ENCODE measurements at places on chromosomes 6 and 20. TPM values are rescaled to one million over a fixed set of nuclear protein-coding genes. Genes with fewer than 3 reads are reported as not detected.
A peak's percentile ranks its signal among the peaks of the same experiment; 100 is the strongest.

- H3K27me3 ChIP-seq = no peaks in the 10 kb centered on the region
- H3K36me3 ChIP-seq = no peaks in the 10 kb centered on the region
- no peak for DNase-seq
- no peak overlapping the region for H3K4me3 ChIP-seq
Observed at GRCh38 chr6:25342802-25343201, 63.6 kb downstream of the CARMIL1 start.

NTSR1 gene
- total RNA-seq = 6.2 TPM

GRCh38 chr20:25136643-25137559 is 55.0 kb upstream of the VSX1 start:
- H3K36me3 ChIP-seq = no peaks in the 10 kb centered on the region
- H3K27ac ChIP-seq = no peak overlapping the region
- peaks cover 13% of the 10 kb centered on the region for H3K4me1 ChIP-seq
- DNase-seq = peak; percentile 87
- peaks cover 18% of the 10 kb centered on the region for H3K27me3 ChIP-seq

DNA sequence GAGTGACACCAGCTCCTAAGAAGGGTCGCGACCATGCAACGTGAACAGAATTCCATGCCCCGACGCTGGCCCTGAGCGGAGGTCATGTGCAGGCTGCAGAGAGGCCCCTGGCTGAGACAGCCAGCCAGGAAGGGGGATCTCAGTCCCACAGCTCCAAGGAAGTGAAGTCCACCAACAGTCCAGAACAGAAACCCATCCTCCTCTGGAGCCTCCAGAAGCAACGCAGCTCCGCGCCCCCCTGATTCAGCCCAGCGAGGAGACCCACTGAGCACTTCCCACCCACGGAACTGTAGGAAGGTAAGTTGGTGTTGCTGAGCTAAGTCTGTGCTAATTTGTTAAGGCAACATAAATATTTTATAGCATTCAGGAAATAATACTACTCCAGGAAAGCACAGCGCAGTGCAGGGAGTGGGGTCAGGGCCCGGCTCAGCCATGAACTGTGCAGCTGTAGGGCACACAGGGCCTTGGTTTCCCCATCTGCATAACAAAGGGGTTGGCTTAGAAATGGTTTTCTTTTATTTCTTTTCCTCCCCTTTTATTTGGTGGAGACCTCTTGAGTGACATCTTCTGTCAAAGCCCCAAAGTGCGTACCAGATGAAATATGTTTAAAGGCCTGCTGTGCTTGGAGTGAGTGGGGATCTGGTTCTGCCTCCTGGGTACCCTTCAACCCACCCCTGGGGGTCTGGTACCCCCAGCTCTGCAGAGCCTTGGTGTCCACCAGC is 241.1 kb upstream of the PMEPA1 start:
- no peak overlapping the region for H3K4me3 ChIP-seq
- H3K27me3 ChIP-seq = peaks cover 23% of the 10 kb centered on the region
- DNase-seq = no peak
- no peak overlapping the region for H3K27ac ChIP-seq

DNA sequence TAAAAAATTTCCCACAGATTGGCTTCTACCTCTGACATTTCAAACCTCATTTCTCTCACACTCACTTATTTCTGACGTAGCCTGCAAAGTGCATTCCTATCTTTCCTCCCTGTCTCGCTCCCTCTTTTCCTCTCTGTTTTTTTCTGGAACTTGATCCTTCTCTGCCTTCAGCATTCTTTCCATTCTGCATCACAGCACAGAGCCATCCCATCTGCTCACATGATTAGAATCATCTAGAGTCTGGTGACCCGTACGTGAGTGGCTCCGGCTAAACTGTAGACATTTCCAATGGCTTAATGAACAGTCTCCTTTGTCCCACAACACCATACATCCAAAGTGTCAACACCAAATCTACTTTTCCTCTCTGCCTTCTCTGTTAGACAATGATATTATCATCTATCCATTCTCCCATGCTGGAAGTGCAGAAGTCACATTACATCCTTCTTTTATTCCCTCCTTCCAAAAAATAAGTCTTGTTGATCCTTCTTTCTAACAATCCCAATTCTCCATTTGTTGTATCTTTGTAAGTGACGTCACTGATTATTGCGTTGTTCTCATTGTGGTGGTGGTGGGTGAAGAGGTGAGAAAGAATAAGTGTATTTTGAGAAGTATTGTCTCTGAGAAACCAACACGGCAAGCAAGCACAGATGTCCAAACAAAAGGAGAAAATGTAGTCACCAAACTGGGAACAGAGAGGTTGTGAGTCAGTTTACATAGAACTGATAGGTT is 41.6 kb downstream of the OPRM1 start:
- no peak overlapping the region for H3K4me3 ChIP-seq
- H3K4me1 ChIP-seq = no peaks in the 10 kb centered on the region
- no peak for DNase-seq
- no peak overlapping the region for H3K27ac ChIP-seq

DNA sequence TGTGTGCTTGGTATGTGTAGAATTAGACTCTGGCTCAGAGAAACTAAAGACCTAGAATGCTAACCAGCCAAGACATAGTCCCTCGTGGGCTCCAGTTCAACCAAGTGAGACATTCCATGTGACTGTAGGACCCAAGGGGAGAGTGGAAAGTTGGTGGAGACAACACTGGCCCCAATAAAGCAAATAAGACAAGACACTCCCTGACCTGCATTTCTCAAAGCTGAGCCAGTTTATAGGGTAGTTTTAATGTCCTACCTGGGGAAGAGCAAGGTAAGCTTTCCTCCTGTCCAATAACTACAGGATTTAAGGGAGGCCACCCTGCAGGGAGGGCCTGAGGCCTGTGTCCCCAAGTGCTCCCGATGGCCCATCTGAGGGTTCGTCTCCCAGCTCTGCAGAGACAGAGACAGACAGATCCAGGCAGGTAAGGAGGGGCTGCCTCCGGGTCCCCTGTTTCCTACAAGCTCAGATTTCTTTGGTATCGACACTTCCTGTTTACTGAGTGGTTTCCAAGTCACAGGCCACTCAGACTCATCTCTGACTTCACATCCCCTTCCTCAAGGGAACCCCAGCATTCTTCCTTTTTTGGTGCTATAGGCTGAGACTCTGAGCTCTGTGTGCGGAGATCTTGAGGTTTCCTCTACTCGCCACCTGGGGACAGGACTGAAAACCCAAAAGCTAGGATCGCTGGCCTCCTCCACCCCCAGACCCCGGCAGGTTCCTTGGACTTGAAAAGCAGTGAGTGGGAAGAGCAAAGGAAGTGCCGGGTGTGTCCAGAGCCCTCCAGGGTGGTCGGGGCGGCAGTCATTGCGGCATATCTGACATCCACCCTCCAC is 92.4 kb downstream of the PRND start:
- no peak overlapping the region for H3K4me3 ChIP-seq
- H3K27me3 ChIP-seq = no peaks in the 10 kb centered on the region
- no peak for DNase-seq
- H3K36me3 ChIP-seq = no peaks in the 10 kb centered on the region
- peaks cover 5% of the 10 kb centered on the region for H3K4me1 ChIP-seq
- H3K27ac ChIP-seq = no peak overlapping the region

DNA sequence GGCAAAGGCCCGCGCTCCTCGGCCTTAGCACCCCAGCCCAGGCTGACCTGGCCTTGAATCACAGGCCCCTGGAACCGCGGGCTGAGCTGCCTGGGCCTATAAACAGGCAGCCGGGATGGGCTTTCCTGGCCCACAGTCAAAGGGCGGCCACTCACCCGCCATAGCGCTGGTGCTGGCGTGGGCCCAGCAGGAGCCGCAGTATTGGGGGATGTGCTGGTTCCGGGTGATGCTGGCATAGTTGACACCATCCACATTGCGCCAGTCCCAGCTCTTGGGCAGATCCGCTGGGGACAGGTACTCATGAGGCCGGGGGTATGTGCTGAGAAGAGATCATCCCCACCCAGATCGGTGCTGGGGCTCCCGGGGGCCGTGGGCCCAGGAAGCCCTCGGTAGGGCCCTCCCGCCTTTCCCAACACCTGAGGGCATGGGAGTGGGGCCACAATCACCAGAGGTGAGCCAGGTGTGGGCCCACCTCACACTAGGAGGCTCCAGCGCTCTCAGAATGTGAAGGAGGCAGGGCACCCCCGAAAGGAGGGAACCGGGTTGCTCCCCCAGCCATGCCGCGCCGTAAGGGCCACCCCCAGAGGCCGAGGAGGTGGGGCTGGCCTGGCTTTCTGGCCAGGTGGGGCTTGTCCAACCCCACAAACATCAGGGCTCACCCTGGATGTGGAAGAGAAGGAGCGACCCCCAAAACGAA is 739 bp downstream of the CTSZ start:
- H3K4me1 ChIP-seq = peaks cover 44% of the 10 kb centered on the region
- peaks cover 28% of the 10 kb centered on the region for H3K36me3 ChIP-seq
- peak overlapping the region; percentile 86 for H3K27ac ChIP-seq
- H3K27me3 ChIP-seq = no peaks in the 10 kb centered on the region

Data from MCF 10A (cell line).